ENCODE measurements at places on chromosomes 3 and 15.

- no peak for DNase-seq
Measured at GRCh38 chr3:143720381-143720780, 127.9 kb downstream of the SLC9A9 start.

DNA sequence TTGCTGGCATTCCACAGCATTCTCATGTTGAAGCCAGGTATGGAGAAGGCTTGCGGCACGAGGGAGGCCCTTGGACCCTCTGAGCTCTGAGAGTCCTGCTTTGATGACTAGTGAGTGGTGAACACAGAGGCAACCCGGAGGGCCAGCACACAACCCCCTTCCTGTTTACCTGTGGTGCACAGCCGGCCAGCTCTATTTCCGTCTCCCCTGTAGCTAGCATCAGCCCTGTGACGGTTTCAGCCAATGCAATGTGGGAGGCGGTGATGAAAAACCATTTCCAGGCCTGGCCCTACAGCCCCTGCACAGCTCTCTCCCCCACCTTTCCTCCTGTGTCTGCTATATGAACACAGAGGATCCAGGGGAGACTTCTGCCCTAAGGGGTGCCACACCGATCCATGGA lies 76.8 kb upstream of the KLHL25 start:
- no peak for DNase-seq

GRCh38 chr3:55286693-55287092 lies 200.4 kb downstream of the WNT5A start:
- no peak for DNase-seq

DNA sequence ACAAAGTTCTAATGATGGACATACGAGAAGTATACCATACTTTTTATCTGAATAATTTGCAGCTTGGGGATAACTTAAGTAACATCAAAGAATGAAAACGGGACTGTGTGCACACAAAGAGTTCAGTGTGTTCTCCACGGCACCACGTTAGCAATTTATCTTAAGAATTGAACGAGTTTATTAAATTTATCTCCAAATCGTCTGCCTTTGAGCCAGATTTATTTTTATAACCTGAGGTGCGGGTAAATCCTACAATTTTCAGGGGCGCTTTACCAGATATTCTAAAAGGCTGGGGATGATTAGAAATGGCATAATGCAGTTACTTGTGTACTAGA lies 3.5 kb downstream of the CHD2 start:
- DNase-seq, result no peak

DNA sequence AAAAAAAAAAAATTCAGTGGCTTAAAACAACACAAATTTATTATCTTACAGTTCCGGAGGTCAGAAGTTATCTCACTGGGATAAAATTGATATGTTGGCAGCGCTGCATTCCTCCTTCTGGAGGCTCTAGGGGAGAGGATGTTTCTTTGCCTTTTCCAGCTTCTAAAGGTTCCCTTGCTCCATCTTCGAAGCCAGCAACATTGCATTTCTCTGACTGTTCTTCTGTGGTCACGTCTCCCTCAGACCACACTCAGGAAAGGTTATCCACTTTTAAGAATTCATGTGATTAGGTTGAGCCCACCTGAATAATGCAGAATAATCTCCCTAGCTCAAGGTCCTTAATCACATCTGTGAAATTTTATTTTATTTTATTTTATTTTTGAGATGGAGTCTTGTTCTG lies 23.4 kb upstream of the ACAP2 start:
- DNase-seq, result no peak

DNA sequence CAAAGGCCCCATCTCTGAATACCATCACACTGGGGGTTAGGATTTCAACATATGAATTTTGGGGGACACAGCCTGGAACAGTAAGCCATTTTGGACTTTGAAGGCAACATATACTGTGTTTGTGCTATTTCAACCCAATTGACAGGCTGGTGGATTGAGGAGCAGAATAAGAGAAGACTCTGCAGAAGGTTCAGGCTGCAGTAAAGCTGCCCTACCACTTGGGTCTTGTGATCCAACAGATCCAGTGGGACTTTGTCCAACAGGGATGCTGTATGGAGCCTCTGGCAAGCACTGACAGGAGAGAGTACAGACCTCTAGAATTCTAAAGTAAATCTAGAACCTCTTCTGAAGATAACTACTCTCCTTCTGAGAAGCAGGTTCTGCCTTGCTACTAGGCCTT lies 1.1 kb upstream of the BCL2L10 start:
- DNase-seq, result no peak

DNA sequence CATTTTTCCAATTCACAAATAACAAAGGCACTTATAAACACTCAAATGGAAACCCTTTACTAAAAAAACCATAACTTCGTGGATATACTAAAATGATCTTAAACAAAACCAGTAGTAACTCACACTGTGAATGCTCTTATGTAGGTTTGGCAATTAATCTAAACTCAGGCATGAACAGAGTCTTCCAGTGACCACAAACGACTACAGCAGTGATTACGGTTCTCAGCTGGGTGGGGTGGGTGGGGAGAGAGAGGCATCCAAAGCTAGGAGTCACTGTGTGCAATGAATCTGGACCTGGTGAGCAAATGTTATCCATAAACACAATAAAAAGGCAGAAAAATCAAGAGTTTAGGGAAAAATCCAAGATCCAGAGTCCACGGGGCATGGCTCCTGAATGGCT lies 21.3 kb downstream of the SLC12A8 start:
- DNase-seq, result no peak

DNA sequence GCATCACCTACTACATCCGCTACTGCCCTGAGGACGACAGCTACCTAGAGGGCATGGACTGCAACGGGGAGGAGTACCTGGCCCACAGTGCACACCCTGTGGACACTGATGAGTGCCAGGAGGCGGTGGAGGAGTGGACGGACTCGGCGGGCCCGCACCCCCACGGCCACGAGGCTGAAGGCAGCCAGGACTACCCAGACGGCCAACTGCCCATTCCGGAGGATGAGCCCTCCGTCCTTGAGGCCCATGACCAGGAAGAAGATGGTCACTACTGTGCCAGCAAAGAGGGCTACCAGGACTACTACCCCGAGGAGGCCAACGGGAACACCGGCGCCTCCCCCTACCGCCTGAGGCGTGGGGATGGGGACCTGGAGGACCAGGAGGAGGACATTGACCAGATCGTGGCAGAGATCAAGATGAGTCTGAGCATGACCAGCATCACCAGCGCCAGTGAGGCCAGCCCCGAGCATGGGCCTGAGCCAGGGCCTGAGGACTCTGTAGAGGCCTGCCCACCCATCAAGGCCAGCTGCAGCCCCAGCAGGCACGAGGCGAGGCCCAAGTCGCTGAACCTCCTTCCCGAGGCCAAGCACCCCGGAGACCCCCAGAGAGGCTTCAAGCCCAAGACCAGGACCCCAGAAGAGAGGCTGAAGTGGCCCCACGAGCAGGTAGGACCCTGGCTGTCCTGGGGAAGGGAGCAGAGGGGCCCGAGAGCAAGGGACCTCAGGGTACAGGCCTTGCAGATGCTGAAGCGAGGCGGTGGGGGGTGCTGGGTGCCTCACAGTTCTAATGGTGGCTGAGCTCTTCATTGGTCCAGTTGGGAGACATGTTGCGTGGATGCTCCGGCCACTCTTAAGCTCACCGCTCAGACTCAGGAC lies 168.6 kb downstream of the APBA2 start:
- no peak for DNase-seq
